ENCODE measurements at places on chromosomes 7 and 10.

GRCh38 chr10:22437620-22438588 is 92.6 kb downstream of the SPAG6 start:
- no peak for DNase-seq

DNA sequence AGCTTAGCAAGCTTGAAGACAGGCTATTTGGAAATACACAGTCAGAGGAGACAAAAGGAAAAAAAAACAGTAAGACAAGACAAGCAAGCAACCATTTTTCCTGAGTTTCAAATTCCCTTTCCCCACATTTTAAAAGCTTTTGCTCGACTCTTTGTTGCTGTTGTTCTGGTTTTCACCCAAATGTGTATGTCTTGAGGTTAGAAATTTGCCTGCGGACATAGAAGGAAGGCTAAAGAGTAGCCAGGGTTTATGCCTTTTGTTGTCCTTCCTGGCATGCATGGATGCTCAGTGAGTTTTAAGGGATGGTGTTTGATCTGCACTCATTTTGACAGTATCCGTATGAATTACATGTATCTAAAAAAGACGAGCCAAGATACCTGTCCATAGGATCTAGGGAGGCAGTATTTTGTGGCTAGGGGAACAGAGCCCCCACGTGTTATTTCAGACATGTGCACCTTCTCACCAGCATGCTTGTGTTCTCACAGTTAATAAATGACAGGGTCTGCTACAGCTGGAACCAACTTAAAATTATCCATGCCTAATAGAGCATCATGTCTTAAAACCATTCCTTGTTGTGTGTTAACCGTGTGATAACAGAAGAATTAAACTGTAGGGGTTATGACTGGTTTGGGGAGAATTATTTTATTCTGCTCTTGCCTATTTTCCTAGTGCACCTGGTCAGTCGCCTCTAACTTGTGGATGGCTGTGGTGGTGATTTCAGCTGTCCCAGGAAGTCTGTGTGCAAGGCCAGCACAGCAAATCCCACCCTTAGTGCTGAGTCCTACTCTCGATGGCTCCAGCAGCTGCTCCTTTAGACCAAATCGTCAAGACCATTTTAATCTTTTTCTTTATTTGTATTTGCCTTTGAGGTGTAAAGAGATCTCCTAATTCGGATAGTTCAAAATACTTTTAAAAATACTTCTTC is 9.1 kb downstream of the WIPF3 start:
- no peak for DNase-seq

DNA sequence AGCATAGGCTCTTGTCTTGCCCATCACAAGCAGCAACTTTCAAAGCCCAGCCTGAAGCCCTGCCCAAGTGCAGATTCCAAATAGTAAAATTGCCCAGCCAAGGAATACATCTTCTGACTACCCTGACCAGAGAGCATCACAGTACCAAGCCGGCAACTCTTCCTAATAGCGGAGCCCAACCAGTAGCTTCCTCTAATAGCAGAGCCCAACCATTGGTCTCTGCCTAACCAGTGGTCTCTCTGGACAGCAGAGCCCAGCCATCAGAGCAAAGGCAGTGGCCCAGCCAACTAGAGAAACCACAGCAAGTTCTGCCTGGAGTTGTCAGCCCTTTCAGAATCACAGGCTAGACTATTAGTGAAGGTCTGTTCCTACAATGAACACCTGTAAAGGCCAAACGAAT is 285.6 kb downstream of the HGF start:
- DNase-seq = no peak

- no peak for DNase-seq
These were observed 16.0 kb downstream of the RNF32 start for GRCh38 chr7:156656598-156656997.

- DNase-seq = no peak
These were observed 48.1 kb upstream of the COMTD1 start for GRCh38 chr10:75283671-75284470.

DNA sequence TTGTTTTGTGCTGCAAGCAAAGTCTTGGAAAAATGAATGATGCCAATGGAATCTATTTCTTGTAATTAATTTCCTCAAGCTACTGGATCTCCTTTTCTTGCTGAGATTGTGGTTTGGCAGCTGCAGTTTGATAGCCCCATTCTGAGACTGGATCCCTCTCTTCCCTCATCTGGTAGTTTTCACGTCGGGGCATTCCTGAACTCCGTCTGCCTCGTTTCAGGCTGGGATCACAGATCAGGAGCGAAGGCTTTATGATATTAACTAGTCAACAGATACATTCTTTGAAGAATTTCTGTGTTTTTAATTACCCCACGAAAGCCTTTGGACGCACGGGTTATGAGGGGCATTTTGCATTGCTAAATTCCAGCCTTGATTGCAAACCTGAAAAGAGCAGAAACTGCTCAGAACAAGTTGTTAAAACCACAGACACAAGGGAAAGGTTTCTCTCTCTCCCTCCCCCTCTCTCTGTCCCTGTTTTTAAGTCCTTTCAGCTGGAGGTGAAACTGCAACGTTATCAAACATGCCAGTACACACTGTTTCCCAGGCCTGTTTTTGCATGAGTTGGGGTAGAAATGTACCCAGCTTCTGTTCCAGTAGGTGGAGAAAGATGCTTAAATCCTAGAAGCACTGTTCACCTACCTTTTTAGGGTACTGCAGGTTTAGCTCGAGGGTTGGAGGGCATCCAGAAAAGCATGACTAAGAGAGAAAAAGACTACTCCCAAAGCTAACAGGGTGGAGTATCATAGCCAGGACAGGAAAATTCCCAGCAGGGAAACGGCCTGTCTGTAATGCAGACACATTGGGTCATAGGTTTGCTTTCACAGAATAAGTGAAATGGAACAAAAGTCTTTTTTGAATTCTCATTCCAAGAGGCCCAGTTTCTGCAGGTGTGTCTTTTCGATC is 124.3 kb downstream of the CUX1 start:
- DNase-seq = peak; percentile 36

GRCh38 chr10:126160971-126161630 is 227.2 kb downstream of the ADAM12 start:
- no peak for DNase-seq

DNA sequence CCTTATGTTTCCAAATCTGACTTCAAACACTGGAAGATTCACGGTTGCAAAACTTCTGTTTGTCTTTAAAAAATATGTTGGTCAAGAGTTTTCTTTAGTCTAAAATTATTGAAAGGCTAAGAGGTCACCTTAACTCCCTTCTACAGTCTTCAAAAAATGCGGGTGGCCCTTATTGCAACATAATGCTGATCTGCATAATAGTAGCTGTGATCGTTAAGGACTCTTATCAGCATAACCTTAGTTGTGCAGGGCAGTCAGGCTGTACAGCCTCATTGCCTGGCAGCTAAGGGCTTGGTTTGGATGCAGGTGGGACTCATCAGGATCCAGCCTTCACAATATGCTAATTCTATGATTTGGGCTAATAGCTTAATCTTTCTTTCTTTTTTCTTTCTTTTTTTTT is 15.0 kb downstream of the KIAA1217 start:
- no peak for DNase-seq

GRCh38 chr7:85972504-85973141 is 671.1 kb upstream of the GRM3 start:
- no peak for DNase-seq

- no peak for DNase-seq
These were observed 63.4 kb downstream of the EGFR start for GRCh38 chr7:55082228-55082603.

- no peak for DNase-seq
These were observed 57.1 kb downstream of the STK17A start for GRCh38 chr7:43639858-43640491.

- no peak for DNase-seq
These were observed 938.9 kb downstream of the NRG3 start for GRCh38 chr10:82813856-82814255.

DNA sequence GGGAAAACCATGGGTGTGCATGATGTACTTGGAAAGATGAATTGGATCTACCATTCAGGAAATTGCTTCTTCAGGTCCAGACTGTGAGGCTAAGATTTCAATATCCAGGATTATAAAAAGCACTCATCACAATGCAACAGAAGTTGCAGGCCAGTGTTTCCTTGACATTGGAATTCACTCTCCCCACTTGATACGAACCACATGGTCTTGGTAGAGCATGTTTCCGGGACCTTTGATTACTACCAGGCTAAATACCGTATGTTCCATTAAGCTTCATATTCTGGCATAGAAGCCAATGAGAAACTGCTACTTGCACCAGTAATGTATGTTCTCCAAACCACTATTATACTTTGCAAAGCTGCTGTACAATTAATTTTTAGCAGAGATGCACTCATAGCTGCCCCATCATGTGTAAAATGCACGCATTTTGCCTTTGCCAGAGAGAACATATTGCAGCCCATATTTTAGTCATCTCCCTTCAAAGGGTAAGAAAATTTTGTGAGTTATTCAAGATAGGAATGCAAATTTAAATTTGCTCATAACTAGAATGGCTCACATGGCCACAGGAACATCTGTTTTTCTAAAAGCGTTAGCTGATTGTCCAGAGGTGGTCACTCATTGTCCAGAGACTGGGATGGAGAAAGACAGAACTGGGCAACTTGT is 8.1 kb downstream of the FRMD4A start:
- DNase-seq = no peak

DNA sequence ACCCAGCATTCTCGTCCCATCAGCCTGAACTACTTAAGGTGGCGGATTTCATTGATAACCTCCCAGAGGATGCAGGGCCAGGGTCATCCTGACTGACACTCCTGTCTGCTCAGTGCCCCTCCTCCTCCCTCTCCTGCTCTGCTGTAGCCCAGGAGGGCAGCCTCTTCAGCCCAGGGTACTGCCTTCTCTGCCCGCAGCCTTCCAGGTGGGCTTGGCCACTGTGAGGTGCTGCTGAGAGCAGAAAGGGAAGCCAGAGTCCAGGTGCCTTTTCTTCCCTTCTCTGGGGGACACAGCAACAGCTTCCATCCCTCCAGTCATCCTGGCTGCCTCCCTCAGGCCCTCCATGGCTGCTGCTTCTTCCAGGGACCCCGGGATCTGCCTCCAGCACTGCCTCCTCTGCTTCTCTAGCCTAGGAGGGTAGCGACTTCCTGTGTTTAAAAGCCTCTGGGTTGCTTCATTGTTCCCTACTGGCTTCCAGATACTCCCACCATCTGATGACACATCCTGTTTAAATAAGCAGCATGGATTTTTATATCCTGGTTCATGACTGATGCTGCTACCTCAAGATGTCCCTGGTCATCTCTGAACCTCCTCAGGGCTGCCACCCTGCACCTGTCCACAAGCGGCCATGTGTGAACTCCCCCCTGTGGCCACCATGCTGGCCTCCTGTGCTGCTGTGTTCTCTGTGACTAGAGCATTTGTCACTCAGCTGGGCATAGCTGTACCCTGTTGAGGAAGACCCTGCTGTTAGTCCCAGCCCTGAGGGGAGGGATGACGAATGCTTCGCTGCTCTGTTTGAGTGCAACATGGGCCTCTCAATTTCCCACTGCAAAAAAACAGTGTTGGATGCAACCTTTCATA is 55.8 kb downstream of the AKR1C4 start:
- DNase-seq = no peak

- DNase-seq = no peak
These were observed 18.1 kb upstream of the KCND2 start for GRCh38 chr7:120254845-120255244.

DNA sequence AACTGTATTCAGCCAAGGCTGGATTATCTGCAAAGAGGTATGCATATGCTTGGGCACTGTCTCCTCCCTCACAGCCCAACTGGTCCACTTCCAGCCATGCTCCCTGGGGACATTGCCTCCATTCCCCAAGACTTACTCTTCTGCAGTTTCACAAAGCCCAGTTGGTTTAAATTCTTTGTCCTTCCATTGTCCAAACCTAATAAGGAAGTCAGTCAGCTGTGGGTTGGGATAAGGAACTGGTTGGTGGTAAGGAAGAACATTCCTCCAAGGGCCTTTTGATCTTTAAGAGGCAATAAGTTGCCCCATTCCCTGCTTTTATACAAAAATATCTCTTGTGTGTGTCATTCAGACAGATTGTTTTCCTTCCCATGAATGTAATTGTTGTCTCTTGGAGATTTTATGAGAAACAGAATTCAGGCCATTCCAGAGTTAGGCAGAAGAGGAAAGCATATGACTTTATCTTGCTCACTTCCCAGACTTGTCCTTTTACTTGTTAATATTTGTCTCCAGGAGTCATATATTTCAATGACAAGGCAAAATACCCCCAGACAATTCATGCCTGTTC is 673.7 kb downstream of the SUGCT start:
- DNase-seq = no peak

- no peak for DNase-seq
These were observed 59.4 kb downstream of the SHH start for GRCh38 chr7:155752756-155753445.

DNA sequence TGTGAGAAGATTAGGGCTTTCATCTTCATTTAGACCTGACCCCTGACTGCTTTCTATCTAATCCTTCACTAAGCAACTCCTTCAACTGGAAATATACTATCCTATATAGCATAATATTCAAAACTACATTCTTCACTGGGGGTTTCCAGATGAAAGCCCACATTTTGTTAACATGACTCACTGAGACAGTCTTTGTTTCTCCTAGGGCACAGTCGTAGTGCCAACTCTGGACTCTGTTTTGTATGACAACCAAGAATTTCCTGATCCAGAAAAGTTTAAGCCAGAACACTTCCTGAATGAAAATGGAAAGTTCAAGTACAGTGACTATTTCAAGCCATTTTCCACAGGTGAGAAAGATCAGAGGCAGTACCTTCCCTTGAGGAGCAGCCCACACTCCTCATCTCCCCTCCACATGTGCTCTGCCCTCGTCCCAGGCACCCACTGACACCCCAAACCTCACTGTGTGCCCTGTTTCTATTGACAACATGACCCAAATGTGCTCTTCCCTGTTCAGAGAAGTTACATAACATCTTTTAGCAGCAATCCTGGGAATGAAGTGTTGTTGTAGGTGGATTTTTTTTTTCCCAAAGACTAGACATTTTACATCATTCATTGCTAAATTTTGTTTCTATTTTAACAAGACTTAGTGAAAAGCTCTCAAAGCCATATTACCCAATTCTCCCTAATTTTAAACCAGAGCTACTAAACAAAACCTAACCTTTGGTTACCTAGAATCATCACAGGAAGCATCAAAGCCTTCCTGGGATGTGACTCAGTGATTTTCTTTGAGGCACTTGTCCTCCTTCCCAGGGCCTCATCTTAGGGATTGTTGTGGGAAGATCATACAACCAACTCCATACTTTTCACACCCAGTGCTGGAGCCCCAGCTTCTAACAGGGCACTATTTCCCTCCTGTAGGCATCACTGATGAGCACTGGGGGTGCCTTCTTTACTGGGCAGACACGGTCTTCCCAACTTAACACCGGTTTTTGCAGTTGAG is 10.7 kb downstream of the CYP2E1 start:
- no peak for DNase-seq

GRCh38 chr7:102425639-102426267 is 7.6 kb upstream of the ORAI2 start:
- DNase-seq = no peak

DNA sequence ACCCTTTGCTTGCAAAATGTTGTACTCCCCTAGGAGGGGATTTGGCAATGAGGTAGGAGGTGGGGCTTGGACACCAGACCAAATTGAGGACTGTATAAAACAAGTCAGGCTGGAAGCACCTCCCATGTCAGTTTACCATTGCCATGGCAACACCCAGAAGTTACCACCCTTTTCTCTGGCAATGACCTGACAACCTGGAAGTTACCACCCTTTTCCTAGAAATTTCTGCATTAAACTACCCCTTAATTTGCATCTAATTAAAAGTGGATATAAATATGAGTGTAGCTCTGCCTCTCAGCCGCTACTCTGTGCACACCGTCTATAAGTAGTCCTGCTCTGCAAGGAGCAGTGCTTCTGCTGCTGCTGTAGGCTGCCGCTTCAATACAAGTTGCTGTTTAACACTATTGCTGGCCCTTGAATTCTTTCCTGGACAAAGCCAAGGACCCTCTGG is 7.8 kb upstream of the BLNK start:
- DNase-seq = no peak

- peak; percentile 29 for DNase-seq
These were observed 476 bp upstream of the RET start for GRCh38 chr10:43076311-43076875.
